Activated B cell treated with CpG ODN at 0.5 μM for 24 hours (primary cell): ENCODE measurements at places on chromosomes 4 and X. TPM values are rescaled to one million over a fixed set of nuclear protein-coding genes. Genes with fewer than 3 reads are reported as not detected.

DNA sequence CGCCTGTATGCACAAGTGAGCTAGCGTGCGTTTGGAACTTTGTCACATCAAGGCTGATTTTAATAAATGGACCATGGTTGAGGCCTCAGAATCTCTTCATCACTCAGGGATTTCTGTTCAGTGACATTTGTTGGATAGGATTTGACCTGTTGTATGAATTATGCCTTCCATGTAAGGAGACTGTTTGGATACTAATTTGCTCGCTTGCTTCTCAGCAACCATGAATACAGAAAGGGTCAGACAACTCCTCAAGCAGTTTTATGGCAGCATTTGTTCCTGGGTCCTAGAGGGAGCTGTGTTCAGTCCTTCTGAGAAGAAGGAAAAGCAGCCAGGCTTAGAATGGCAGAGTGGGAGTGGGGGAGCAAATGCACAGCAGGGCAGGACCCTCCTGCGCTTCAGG is 269.7 kb upstream of the LCORL start:
- no peaks in the 10 kb centered on the region for H3K36me3 ChIP-seq
- no peaks in the 10 kb centered on the region for H3K4me1 ChIP-seq
- no peaks in the 10 kb centered on the region for H3K27me3 ChIP-seq
- no peak for DNase-seq

- H3K27me3 ChIP-seq, result peaks cover 8% of the 10 kb centered on the region
- H3K36me3 ChIP-seq, result no peaks in the 10 kb centered on the region
- H3K4me3 ChIP-seq, result no peak overlapping the region
- no peak for DNase-seq
- H3K4me1 ChIP-seq, result no peaks in the 10 kb centered on the region
These were observed 40.6 kb upstream of the IL21 start for GRCh38 chr4:122661176-122662160.

GRCh38 chrX:73647212-73647611 is 84.2 kb downstream of the CHIC1 start:
- H3K27me3 ChIP-seq, result no peaks in the 10 kb centered on the region
- no peak for DNase-seq
- H3K36me3 ChIP-seq, result peaks cover 24% of the 10 kb centered on the region
- no peaks in the 10 kb centered on the region for H3K4me1 ChIP-seq

DNA sequence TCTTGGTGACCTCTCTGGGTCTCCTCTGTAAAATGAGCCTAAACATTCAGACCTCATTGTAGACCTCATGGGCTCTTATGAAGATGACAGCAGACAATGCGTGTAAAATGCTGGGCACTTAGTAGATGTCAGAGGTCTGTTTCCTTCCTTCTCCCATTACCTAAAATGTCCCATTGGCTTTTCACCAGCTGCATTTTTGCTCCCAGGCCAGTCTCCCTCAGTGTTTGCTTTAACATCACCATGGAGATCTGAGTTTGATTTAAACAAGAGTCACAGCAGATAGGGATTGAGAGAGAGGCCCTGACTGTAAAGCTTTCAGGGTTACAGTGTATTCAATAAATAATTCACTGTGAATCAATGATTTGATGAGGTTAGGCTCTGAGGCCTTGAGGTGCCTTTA is 24.3 kb downstream of the PSAPL1 start:
- H3K27ac ChIP-seq, result no peak overlapping the region
- peaks cover 3% of the 10 kb centered on the region for H3K27me3 ChIP-seq
- H3K4me3 ChIP-seq, result no peak overlapping the region
- no peak for DNase-seq
- H3K4me1 ChIP-seq, result no peaks in the 10 kb centered on the region
- H3K36me3 ChIP-seq, result no peaks in the 10 kb centered on the region

- no peak overlapping the region for H3K27ac ChIP-seq
- DNase-seq, result no peak
- H3K4me3 ChIP-seq, result no peak overlapping the region
- no peaks in the 10 kb centered on the region for H3K4me1 ChIP-seq
These were observed 2.7 kb upstream of the ALAS2 start for GRCh38 chrX:55033429-55033828.

Gene BEX3
- total RNA-seq, result 0.42 and 0.93 TPM in 2 replicates
